ENCODE measurements at places on chromosomes 16 and 17.
A peak's percentile ranks its signal among the peaks of the same experiment; 100 is the strongest.

DNA sequence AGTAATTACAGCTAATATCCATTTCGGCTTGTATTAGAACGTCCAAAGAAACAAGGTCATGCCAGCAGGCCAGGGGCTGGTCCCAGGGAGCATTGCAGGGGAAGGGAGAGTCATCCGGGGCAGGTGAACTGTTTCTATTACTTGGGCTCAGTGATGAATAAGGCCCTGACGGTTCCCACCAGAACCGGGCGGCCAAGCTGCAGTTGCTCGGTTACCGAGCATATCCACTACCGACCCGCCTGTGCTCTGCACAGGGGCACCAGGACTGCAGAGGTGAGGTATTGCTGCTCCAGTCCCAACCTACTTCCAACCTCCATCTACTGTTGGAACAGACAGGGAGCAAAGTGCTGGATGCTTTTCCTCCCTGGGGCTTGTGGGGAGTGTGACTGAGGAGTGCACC is 295.5 kb downstream of the MAF start:
- no peak for DNase-seq

GRCh38 chr16:22240023-22240710 is 34.1 kb downstream of the EEF2K start:
- DNase-seq: no peak

GRCh38 chr17:50274142-50274896 is at the start of gene TMEM92:
Gene TMEM92, plus strand, starts transcription at chr17:50274466. Its CDS starts 36 bp downstream, at chr17:50274502.
- no peak for DNase-seq

GRCh38 chr17:67053438-67054000 is 9.2 kb downstream of the CACNG1 start:
- no peak for DNase-seq

DNA sequence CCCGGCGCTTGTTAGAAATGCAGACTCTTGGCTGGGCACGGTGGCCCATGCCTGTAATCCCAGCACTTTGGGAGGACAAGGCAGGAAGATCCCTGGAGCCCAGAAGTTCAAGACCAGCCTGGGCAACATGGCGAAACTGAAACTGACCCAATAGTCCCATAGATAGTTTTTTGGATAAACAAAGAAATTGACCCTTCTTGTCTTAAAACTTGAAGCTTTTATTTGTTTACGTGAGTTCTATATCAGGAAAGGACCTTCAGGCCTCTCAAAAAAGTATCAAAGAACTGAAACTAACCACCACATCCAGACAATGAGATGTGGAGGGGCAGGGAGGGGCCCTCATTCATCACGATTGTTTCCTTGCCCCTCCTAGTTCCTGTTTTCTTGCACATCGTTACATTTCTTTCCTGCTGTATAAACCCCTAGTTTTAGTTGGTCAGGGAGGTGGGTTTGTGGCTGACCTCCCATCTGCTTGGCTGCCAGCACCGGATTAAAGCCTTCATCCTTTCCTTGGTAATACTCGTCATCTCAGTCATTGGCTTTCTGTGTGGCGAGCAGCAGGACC is 29.9 kb upstream of the PRM1 start:
- DNase-seq: peak; percentile 63

DNA sequence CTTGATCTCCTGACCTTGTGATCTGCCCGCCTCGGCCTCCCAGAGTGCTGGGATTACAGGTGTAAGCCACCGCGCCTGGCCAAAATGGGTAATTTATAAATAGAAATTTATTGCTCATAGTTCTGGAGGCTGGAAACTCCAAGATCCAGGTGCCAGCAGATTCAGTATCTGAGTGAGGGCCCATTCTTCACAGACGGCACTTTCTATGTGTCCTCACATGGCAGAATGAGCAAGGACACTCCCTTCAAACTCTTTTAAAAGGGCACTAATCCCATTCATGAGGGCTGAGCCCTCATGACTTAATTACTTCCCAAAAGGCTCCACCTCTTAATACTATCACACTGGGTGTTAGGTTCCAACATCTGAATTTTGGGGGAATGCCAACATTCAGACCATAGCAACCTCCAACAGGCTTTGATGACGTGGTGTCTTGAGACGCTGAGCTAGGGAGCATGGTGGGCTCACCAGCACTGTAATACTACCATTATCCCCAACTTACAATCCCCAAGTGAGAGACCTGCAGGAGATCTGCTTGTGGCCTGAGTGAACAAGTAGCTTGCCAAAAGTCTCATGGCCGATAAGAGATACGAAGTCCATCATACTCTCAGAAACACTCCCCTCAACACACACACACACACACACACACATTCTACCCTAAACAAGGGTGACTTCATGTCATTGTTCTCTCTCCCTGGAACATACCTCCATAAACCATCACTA is 8.5 kb downstream of the CMTM4 start:
- no peak for DNase-seq

GRCh38 chr16:756428-756827 is 4.1 kb upstream of the MSLN start:
- DNase-seq: no peak

DNA sequence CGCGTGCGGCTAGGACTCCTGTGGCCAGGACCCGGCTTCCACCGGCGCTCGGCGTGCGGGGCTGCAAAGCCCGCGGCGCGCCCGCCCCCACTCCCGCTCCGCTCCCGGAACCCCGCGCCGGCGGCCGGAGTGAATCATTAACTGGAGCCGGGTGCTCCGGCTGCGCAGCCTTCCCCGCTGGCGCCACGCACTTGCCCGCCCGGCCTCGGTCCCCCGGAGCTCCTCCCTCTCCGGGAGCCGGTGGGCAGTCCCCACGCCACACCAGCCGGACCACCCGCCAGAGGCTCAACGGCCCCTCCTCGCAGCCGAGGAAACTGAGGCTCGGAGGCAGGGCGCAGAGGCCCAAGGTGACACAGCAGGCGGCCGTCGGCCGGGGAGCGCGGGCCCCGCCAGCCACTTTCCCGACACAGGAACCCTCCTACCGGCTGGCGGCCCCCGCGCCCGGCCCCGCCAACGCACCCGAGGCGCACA is 580 bp downstream of the BCAR1 start:
- DNase-seq: no peak

- DNase-seq: no peak
These were observed 3.1 kb downstream of the SLC43A2 start for GRCh38 chr17:1625581-1625980.

Measured in activated CD4-positive, alpha-beta T cell treated with anti-CD3 and anti-CD28 coated beads, Interleukin-2, amount 50 U/mL, for 16 hours (primary cell).